AG08395 (cell line): ENCODE measurements at places on chromosomes 12 and 14.

- DNase-seq: no peak
Observed at GRCh38 chr14:43729143-43729542, 777.9 kb downstream of the FSCB start.

DNA sequence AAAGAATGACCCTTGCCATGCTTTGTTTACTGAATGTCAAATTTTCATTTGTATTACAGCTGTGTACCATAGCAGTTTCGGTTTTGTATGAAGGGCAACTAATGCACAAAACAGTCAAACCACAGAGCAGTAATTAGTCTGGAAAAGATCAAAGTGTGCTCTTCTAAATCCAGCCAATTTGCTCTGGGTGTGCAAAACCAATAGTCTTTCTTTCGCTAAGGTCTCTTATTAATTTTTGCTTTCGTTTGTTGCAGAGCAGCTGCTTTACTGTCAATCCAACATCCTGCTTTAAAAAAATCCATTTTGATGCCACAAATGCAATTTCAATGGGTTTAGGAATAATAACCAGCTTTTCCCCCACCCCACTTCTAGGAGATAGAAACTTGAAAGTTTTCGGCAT is 114.2 kb downstream of the BRMS1L start:
- no peak for DNase-seq

DNA sequence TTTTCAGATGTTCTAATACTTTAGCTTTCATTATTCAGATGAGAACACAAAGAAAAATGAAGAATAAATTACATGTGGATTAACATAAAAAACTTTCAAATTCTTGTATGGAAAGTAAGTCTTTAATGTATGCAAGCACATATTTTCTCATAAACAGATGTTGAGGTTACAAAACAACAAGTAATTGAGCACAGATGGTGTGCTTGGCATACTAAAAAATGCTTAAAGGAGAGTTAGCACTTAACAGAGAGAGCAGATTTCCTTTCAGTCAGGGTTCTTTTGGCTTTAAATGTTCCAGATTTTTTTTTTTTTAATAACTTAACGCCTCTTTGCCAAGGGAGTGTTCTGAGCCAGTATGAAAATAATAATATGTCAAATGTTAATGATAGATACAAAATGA is 96.0 kb downstream of the RASSF9 start:
- peak; percentile 7 for DNase-seq

DNA sequence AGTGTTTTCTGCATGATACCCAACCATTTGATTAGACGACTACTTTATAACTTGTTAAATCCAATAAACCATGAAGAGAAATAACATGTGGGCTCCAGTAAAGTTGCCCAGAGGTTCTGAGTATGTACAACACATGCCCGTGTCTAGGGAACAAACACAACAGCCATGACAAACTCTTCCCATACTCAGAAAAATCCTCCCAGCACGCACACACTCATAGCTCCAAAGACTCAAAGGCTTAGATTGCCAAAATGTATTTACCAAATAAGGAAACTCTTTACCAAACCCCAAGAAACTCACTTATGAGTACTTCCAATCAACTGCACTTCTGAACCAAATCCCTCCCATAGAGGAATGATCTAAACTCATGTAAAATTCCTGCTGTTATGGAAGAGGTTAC is 17.3 kb downstream of the SART3 start:
- DNase-seq: peak; percentile 67

DNA sequence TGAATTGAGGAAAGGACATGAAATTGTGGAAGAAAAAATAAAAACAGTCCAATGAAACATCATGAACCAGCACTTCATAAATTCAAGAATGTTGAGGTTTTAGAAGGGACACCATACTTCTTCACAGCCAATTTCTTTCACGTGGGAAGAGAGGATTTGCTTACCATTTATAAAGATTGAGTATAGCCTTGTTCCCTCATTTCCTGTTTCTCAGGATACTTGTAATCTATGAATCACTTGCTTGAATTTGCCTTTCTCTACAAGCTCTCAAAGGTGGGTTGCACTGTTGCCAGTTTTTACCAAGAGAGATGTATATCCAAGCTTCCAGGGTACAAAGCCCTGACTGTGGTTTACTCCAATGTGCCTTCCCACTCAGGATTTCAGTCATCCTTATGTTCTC is 116.1 kb downstream of the DUSP6 start:
- DNase-seq: no peak

DNA sequence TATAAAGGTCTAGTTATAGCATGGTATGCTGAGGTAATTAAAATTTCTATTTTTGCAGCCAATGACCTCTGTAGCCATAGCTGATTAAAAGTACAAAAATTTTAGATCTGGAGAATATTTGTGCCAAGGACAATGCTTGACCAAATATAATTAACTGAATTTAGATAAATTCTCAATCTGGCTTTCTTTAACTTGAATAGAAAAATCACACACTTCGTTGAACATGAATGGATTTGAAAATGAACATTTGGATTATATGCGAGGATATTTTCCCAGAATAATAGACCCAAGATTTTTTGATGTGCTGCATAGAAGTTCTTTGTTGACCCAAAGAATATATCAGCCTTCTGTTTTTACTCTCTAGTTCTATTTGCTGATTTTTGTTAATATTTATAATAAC is 38.4 kb upstream of the G2E3 start:
- no peak for DNase-seq

DNA sequence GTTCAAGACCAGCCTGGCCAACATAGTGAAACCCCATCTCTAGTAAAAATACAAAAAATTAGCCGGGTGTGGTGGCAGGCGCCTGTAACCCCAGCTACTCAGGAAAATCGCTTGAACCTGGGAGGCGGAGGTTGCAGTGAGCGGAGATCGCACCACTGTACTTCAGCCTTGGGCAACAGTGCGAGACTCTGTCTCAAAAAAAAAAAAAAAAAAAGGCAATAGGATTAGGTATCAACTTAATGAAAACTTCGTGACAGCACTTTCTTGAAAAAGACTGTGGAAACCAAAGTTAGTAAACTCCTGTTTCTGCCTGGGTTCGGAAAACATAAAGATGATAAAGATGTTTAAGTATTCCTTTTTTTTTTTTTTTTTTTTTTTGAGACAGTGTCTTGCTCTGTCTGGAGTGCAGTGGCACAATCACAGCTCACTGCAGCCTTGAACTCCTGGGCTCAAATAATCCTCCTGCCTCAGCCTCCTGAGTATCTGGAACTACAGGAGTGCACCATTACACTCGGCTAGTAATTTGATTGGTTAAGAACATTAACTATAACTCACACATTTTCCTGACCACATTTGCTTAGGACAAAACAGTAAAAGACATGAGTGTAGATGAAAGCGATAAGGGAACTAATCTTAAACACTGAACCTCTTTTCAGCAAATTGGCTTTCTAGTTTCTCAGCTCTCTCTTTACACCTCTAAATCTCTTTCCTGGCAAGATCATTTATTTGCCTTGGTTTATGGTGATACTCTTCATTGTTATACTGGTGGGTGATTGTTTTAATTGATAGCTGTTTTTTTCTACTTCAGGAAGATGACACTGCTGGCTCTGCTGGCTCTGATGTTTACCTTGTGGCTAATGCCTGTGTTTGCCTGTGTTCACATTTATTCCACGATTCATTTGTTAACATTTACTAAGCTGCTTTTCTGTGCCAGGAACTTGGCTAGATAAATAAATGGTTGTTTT is 15.8 kb downstream of the HIF1A start:
- DNase-seq: no peak

DNA sequence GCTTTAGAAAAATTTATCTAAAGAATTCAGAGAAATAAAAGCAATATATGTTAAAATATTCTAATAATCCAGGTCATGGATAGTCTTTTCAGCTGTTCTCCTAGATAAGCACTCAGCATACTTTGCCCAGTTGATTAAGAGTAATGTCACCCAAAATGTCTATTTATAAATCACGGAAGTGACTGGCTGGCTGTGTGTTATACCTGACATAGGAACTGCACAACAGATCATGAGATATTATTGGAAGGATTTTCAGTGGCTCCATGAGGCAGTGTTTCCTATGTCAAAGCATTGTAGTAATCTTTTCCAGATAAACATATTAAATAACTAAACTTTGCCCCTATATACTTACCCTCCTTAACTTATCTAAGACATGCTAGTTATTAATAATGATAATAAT is 128.8 kb downstream of the ITPR2 start:
- DNase-seq: no peak

- no peak for DNase-seq
Observed at GRCh38 chr14:99790201-99790977, 2.8 kb upstream of the EML1 start.

DNA sequence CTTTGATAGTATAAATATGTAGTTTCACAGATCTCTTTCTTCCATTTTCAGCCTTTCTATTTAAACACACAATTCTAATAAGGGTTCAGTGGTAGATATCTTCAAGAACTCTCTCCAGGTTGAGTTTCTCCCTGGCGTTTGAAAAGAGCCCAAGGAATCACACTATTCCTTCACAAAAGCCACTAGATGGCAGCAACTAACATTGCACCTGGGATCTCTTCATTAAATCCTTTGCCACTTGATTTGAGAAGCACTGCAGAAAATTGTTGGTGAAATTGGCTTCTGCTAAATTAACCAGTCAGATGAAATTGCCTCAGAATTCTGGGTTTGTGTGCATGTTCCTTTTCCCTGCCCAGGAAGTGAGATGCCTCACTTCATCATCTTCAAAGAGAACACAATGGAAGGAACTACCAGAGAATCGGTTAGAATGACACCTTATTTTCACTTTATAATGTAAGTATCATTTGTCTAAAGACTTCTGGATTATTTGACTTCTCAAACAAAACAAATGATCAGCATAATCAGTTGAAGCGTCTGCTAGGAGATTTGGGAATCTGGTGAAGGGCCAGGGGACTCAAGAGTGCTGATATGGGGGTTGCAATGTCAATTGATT is 6.8 kb downstream of the CCDC198 start:
- DNase-seq: peak; percentile 60

- DNase-seq: no peak
Observed at GRCh38 chr12:41556176-41556575, 368.1 kb downstream of the PDZRN4 start.

GRCh38 chr12:14629832-14630710 is 62.4 kb upstream of the PLBD1 start:
- DNase-seq: peak; percentile 79

GRCh38 chr14:106003351-106003750 is 477.0 kb downstream of the TMEM121 start:
- no peak for DNase-seq

- no peak for DNase-seq
Observed at GRCh38 chr14:73660511-73660910, 15.7 kb downstream of the DNAL1 start.

GRCh38 chr12:120689397-120690082 is 2.6 kb downstream of the MLEC start:
- no peak for DNase-seq

DNA sequence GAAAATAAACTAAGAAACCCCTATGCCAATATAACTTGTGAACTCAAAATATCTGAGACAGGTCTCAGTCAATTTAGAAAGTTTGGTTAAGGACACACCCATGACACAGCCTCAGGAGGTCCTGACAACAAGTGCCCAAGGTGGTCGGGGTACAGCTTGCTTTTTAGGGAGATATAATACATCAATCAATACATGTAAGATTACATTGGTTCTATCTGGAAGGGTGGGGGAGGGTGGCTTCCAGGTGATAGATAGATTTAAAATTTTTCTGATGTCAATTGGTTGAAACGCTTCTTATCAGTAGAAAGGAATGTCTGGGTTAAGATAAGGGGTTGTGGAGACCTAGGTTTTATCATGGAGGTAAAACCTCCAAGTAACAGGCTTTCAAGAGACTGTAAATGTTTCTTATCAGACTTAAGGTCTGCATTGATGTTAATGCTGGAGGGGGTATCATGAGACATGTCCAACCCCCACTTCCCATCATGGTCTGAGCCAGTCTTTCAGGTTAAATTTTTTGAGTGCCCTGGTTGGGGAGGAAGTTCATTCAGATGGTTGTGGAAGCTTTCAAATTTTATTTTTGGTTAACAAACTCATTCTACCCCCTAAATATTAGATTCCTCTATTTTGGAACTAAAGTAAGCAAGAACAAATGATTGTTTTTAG is 82.0 kb upstream of the RASSF8 start:
- no peak for DNase-seq

DNA sequence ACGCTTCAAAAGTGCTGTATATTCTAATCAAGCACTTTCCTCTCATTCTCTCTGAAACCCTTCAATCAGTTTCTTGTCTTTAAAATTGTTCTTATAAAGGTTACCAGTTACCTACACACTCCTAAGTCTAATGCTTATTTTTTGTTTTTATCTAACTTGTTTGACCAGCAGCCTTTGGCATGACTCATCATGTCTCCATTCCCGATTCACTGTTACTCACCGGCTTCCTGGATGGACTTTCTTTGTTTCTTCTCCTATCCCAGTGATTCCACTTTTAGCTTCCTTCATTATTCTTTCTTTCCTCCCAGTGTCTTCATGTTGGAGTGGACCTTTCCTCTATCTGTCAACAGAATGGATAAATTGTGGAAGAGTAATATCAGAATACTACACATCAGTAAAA is 368.6 kb upstream of the CCDC196 start:
- peak; percentile 79 for DNase-seq

GRCh38 chr12:7142809-7143465 is 12.8 kb downstream of the CLSTN3 start:
- DNase-seq: no peak

- DNase-seq: no peak
Observed at GRCh38 chr12:118064608-118065007, 3.6 kb upstream of the WSB2 start.

- DNase-seq: peak; percentile 17
Observed at GRCh38 chr12:116202940-116203339, 74.6 kb downstream of the MED13L start.

- DNase-seq: no peak
Observed at GRCh38 chr14:75675265-75675960, 14.4 kb downstream of the TTLL5 start.

- no peak for DNase-seq
Observed at GRCh38 chr14:56414236-56414635, 165.4 kb upstream of the TMEM260 start.

DNA sequence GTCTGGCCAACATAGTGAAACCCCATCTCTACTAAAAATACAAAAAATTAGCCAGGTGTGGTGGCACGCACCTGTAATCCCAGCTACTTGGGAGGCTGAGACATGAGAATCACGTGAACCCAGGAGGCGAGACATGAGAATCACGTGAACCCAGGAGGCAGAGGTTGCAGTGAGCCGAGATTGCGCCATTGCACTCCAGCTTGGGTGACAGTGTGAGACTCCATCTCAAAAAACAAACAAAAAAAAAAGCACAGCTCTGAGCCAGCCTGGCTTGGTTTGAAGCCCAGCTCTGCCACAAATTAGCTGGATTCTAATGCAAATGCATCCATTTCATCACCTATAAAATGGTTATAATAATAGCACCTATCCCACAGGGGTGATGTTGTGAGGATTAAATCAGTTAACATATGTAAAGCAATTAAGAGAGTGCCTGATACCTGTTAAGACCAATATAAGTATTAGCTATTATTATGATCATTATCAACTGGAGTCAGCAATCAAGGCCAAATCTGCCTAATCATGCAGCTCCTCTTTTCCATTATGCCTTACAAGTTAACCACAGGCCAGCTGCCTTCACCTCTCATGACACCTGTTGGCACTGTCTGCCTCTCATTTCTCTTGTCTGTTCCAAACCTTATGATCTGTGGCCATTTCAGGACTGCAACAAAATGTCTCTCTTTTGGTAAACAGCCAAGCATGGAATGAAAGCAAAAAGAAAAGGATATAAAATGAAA is 2.1 kb downstream of the GNPTAB start:
- no peak for DNase-seq
